ENCODE measurements at places on chromosomes 12 and 14. TPM values are rescaled to one million over a fixed set of nuclear protein-coding genes. Genes with fewer than 3 reads are reported as not detected.

GRCh38 chr14:77859934-77860570 is 60.1 kb downstream of the ADCK1 start:
- DNase-seq = no peak
- peaks cover 8% of the 10 kb centered on the region for H3K36me3 ChIP-seq
- peaks cover 6% of the 10 kb centered on the region for H3K4me1 ChIP-seq
- no peaks in the 10 kb centered on the region for H3K27me3 ChIP-seq

GRCh38 chr12:45298721-45299692 is 83.1 kb downstream of the ANO6 start:
- peak overlapping the region; percentile 9 for H3K4me3 ChIP-seq
- H3K27me3 ChIP-seq = no peaks in the 10 kb centered on the region
- peaks cover 32% of the 10 kb centered on the region for H3K4me1 ChIP-seq

- H3K27me3 ChIP-seq = no peaks in the 10 kb centered on the region
- peaks cover 26% of the 10 kb centered on the region for H3K36me3 ChIP-seq
- DNase-seq = no peak
- no peak overlapping the region for H3K4me3 ChIP-seq
- H3K27ac ChIP-seq = no peak overlapping the region
These were observed 13.8 kb downstream of the KCNMB4 start for GRCh38 chr12:70379846-70380245.

DNA sequence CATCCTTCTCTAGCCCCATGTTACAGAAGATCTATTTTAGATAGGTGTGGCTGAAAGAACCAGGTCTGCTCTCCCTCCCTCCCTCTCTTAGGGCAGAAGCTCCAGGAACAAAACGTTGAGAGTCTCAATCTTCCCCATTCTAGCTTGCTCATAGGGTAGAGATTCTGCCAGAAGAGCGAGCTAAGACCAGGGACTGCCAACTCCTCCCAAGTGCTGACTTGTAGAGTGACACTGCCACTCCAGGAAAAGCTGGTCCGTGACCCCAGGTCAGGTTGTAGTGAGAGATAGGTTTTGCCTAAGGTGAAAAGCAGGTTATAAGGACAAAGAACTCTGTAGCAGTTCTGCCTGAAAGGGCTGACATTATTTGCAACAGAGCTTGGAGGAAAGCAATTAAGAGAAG is 73.4 kb downstream of the INSM2 start:
- no peaks in the 10 kb centered on the region for H3K4me1 ChIP-seq
- no peak overlapping the region for H3K27ac ChIP-seq
- H3K4me3 ChIP-seq = no peak overlapping the region
- peaks cover 31% of the 10 kb centered on the region for H3K36me3 ChIP-seq
- no peaks in the 10 kb centered on the region for H3K27me3 ChIP-seq

DNA sequence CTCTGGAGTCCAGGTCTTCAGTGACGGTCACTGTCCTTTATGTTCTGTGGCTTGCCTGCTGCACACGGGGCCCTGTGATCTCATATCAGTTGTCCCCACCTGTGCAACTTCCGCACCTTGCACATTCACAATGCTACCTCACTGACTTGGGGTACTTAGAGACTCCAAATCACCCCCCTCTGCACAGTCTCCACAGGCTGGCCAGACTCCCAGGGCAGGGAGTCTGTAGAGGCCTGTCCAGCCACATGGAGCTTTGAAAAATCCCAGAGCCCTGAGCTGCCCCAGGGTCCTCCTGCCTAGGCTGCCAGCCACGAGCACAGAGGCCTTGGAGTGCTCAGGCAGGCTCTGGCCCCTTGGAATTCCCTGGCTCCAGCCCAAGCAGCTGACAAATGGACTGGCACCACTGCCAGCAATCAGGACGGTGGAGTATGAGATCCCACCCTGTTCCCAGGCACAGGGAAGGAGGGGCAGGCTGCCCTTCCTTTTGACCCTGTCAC is 26.4 kb downstream of the CMKLR1 start:
- H3K27me3 ChIP-seq = peaks cover 6% of the 10 kb centered on the region
- H3K27ac ChIP-seq = no peak overlapping the region
- H3K4me1 ChIP-seq = peaks cover 7% of the 10 kb centered on the region

TMEM117 gene
- total RNA-seq = 8.9 TPM

GRCh38 chr12:41515953-41516352 is 327.8 kb downstream of the PDZRN4 start:
- no peaks in the 10 kb centered on the region for H3K4me1 ChIP-seq
- no peaks in the 10 kb centered on the region for H3K27me3 ChIP-seq
- H3K27ac ChIP-seq = no peak overlapping the region

GRCh38 chr14:33019346-33019745 is 80.7 kb downstream of the NPAS3 start:
- DNase-seq = no peak
- no peak overlapping the region for H3K4me3 ChIP-seq
- H3K36me3 ChIP-seq = no peaks in the 10 kb centered on the region
- no peaks in the 10 kb centered on the region for H3K27me3 ChIP-seq
- H3K27ac ChIP-seq = no peak overlapping the region

DNA sequence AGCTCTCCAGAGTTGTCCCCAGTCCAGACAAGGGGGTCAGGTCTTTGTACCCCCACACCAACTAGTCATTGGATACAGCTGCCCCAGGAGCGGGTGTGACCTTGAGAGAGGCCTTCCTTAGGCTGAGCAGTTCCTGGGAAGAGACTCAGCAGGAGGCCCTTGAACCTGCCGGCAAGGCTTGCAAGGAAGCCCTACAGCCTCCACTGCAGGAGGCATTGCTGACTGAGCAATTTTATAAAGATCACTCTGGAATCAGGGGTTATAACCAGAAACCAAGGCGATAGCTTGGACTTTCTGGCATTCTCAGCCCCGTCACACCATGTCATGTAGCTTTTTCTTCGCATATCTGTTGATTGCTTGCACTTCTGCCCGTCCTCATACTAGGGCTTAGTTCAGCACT is 291.3 kb upstream of the CRY1 start:
- no peak for DNase-seq
- H3K36me3 ChIP-seq = no peaks in the 10 kb centered on the region
- H3K27ac ChIP-seq = no peak overlapping the region
- peaks cover 3% of the 10 kb centered on the region for H3K27me3 ChIP-seq
- H3K4me3 ChIP-seq = no peak overlapping the region

DNA sequence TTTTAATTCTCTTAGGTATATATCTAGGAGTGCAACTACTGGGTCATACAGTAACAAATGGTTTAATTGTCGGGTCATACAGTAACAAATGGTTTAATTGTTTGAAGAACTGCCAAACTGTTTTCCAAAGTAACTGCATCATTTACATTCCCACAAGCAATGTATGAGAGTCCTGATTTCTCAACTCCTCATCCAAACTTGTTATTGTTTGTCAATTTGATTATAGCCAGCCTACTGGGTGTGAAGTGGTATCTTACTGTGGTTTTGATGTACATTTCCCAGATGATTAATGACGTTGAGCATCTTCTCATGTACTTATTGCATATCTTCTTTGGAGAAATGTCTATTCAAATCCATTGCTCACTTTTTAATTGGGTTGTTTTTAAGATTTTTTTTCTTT is 67.6 kb upstream of the CFL2 start:
- no peak overlapping the region for H3K4me3 ChIP-seq
- no peaks in the 10 kb centered on the region for H3K27me3 ChIP-seq
- no peak for DNase-seq
- H3K27ac ChIP-seq = no peak overlapping the region

GRCh38 chr12:107487011-107487680 is 198.5 kb upstream of the PWP1 start:
- H3K4me3 ChIP-seq = no peak overlapping the region
- DNase-seq = no peak
- H3K36me3 ChIP-seq = no peaks in the 10 kb centered on the region
- peaks cover 5% of the 10 kb centered on the region for H3K27me3 ChIP-seq

- no peak for DNase-seq
- no peak overlapping the region for H3K27ac ChIP-seq
- peak overlapping the region; percentile 62 for H3K4me3 ChIP-seq
- H3K4me1 ChIP-seq = peaks cover 17% of the 10 kb centered on the region
- H3K36me3 ChIP-seq = peaks cover 12% of the 10 kb centered on the region
These were observed 1.4 kb downstream of the THTPA start for GRCh38 chr14:23557521-23557920.

DNA sequence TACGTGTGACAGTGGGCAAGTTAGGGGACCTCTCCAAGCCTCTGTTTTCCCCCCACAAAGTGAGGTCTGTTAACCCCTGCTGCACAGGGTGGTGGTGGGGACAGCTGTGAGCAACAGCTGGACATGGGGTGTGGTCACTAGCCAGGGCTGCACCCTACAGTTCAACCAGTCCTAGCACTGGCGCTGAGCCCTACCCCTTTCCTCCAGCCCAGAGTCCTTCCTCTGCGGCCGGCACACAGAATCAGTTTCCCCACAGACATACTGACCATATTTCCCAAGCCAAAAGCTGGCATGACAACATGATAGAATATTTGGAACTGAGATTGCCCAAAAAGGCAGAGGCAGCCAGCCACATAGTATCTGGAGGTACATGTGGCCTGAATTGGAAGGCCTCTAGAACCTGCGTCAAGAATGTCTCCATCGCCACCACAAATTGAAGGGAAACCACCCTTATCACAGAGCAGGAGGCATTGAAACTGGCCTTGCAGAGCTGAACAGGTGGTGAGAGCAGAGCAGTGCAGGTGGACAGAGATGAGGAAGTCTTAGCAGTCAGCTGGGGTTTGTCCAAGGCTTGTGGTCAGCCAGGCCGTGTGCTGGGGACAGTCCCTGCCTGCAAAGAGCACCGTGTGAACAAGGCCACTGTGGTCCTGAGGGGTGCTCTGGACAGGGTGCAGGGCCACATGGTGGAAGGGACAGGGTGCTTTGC is 21.2 kb downstream of the DEGS2 start:
- H3K4me1 ChIP-seq = peaks cover 28% of the 10 kb centered on the region
- peak overlapping the region; percentile 71 for H3K27ac ChIP-seq
- H3K27me3 ChIP-seq = no peaks in the 10 kb centered on the region
- no peak overlapping the region for H3K4me3 ChIP-seq
- peaks cover 12% of the 10 kb centered on the region for H3K36me3 ChIP-seq
- no peak for DNase-seq

GRCh38 chr12:94674835-94675234 is 24.5 kb upstream of the TMCC3 start:
- no peaks in the 10 kb centered on the region for H3K36me3 ChIP-seq
- no peaks in the 10 kb centered on the region for H3K27me3 ChIP-seq
- no peak for DNase-seq
- H3K27ac ChIP-seq = peak overlapping the region; percentile 7
- peaks cover 11% of the 10 kb centered on the region for H3K4me1 ChIP-seq

GRCh38 chr12:118359541-118359915 is 13.2 kb downstream of the TAOK3 start:
- no peak overlapping the region for H3K27ac ChIP-seq
- DNase-seq = no peak
- peaks cover 1% of the 10 kb centered on the region for H3K36me3 ChIP-seq
- H3K4me1 ChIP-seq = peaks cover 8% of the 10 kb centered on the region

TPH2 gene
- total RNA-seq = not detected

- no peaks in the 10 kb centered on the region for H3K4me1 ChIP-seq
- peaks cover 4% of the 10 kb centered on the region for H3K36me3 ChIP-seq
- no peak for DNase-seq
- no peak overlapping the region for H3K4me3 ChIP-seq
These were observed 35.8 kb upstream of the FBXO33 start for GRCh38 chr14:39467889-39468524.

TRMT5 gene
- 15.0 TPM for total RNA-seq

DNA sequence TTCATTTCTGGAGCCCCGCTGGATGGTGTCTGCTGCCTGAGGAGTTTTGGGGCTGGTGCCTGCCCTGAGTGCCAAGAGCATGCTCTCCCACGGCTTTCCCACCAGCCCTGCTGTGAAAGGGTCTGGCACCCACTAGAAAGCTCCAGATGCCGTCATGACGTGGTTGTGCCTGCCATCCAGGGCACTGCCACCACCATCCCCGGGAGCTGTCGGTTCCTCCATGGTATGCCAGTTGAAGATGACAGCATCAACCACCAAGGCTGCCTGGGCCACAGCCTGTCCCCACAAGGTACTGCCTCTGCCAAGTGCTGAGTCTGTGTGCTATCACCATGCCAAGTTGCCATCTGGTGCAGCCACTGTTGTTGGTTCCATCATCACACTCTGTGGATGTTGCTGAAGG is 85.9 kb downstream of the TTC8 start:
- H3K27ac ChIP-seq = no peak overlapping the region
- H3K4me3 ChIP-seq = no peak overlapping the region
- H3K36me3 ChIP-seq = no peaks in the 10 kb centered on the region
- DNase-seq = no peak

DNA sequence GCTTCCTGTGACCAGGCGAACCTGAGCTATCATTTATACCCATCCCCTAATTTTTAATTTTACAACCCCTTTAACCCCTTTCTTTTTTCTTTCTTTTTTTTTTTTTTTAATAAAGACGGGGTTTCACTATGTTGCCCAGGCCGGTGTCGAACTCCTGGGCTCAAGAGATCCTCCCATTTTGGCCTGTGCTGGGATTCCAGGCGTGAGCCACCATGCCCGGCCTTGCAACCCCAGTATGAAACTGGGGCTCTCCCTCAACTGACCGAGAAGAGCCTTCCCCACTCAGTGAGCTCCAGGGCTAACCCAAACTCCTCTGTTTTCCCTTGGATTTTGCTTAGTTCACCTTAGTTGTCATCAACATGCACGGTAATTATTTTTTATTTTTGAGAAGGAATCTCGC is 992 bp downstream of the CPSF2 start:
- H3K36me3 ChIP-seq = peaks cover 12% of the 10 kb centered on the region
- no peaks in the 10 kb centered on the region for H3K27me3 ChIP-seq
- H3K27ac ChIP-seq = peak overlapping the region; percentile 100
- H3K4me1 ChIP-seq = peaks cover 21% of the 10 kb centered on the region
- peak overlapping the region; percentile 98 for H3K4me3 ChIP-seq

- no peak overlapping the region for H3K27ac ChIP-seq
- no peaks in the 10 kb centered on the region for H3K27me3 ChIP-seq
- no peaks in the 10 kb centered on the region for H3K4me1 ChIP-seq
- H3K4me3 ChIP-seq = no peak overlapping the region
These were observed 29.5 kb upstream of the MSRB3 start for GRCh38 chr12:65248656-65249633.

- H3K4me1 ChIP-seq = peaks cover 9% of the 10 kb centered on the region
- peaks cover 18% of the 10 kb centered on the region for H3K27me3 ChIP-seq
- H3K36me3 ChIP-seq = no peaks in the 10 kb centered on the region
- no peak overlapping the region for H3K4me3 ChIP-seq
These were observed 58.2 kb downstream of the CCER1 start for GRCh38 chr12:90896821-90897220.

HECTD1 gene
- 163 TPM for total RNA-seq

GRCh38 chr14:34256223-34256622 is 205.8 kb downstream of the SPTSSA start:
- no peak overlapping the region for H3K27ac ChIP-seq
- no peaks in the 10 kb centered on the region for H3K36me3 ChIP-seq
- H3K4me1 ChIP-seq = no peaks in the 10 kb centered on the region
- DNase-seq = no peak
- no peak overlapping the region for H3K4me3 ChIP-seq
- H3K27me3 ChIP-seq = no peaks in the 10 kb centered on the region

WDR89 gene
- total RNA-seq = 18.6 TPM

SYCP3 gene
- total RNA-seq = not detected

DNA sequence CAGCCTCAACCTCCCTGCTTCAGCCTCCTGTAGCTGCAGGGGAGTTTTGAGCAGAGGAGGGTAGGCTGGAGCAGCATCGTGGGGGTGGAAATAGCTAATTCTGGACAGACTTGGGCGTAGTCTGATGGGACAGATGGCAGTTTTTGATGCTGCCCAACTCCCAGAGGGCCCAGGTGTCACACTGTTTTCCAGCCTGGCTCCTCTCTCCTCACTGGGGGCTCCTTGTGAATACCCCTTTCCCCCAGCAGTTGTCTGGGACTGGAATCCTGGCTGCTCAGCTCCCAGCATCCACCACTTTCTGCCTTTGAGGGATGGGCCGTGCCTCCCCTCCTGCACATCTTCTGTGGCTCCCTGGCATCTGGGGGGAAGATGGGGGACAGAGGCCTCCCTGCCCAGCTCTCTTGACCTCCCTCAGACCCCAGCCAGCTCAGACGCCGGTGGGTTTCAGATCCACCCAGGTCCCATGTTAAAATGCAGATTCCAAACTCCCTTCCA is 34.0 kb downstream of the SH2B3 start:
- DNase-seq = no peak
- H3K27ac ChIP-seq = no peak overlapping the region
- H3K4me1 ChIP-seq = peaks cover under 1% of the 10 kb centered on the region
- peaks cover 5% of the 10 kb centered on the region for H3K36me3 ChIP-seq
- no peak overlapping the region for H3K4me3 ChIP-seq
- H3K27me3 ChIP-seq = no peaks in the 10 kb centered on the region

Measured in progenitor cell of endocrine pancreas (in vitro differentiated cells).